CD4-positive, alpha-beta T cell treated with Interferon gamma for 1 hour (primary cell): ENCODE measurements at places on chromosomes 1 and 21.

GRCh38 chr1:27666791-27667254 is 5.2 kb downstream of the IFI6 start:
- no peak for DNase-seq

GRCh38 chr1:1349256-1350012 is at the start of gene DVL1:
TSS of gene DVL1 (minus strand) at chr1:1349418. CDS start at chr1:1349065, 353 bp downstream.
- DNase-seq: peak; percentile 74

GRCh38 chr1:219236933-219237610 is 63.4 kb downstream of the LYPLAL1 start:
- no peak for DNase-seq

DNA sequence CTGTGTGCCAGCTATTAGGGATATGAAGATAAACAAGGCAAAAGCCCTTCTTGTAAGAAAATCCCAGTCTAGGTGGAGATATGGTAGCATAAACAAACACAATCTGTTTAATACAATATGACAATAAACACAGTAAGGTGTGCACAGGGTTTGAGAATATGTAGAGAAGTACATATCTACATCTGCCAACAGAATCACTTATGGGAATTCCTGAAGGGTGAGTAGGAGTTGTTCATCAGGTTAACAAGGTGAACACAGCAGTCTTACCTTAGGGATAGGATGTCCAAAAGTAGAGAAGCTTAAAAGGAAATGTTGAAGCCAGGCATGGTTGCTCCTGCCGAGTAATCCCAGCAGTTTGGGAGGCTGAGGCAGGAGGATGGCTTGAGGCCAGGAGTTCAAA is 57.7 kb upstream of the LRRC7 start:
- DNase-seq: no peak

DNA sequence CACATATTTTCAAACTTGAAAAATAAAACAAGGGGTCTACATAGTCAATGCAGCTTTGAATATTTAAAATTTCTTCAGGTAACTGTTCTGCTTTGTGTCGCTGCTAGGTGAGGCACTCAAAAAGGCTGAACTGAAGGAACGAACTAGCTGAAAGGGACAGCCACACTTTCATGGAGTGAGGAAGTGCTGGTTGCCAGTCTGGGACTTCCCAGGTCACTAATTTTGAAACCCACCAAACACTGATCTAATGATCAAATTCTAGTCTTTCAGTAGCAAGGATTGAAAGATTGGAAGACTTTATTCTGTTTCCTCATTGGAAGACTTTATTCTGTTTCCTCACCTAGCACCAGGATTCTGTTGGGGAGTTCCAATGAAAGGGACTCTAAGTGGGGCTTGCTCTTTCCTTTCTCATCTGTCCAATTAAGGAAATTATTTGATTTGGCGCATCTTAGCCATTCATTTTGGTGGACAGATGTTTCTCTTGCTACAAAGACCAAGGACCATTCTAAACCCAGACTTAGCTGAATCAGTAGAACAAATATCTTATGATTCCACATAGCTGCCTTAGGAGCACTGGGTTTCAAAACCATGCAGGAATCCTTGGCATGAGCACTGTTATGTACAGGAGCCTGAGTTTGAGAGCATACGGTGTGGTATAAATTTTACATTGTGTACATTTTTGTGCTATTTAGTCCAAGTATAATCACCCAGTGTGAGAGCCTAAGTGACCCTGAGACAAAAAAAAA is 10.9 kb upstream of the ARID1A start:
- no peak for DNase-seq

DNA sequence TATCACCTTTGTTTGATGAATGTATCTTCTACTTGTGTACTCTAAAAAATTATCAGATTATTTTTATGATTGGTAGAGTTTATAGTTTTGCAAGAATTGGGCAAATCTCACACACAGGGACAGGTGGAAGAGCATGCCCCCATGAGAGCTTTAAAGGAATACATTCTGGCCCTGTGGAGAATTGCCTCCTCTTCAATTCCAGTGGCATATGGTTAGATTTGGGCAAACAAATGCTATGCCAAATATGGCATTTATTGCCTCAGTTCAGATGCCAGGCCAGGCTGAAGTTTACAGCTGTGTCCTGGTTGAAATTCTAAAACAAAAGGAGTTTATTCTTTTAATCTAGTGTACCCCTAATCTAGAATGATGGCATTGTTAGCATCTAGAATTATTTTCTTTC is 162.4 kb upstream of the CACYBP start:
- no peak for DNase-seq

DNA sequence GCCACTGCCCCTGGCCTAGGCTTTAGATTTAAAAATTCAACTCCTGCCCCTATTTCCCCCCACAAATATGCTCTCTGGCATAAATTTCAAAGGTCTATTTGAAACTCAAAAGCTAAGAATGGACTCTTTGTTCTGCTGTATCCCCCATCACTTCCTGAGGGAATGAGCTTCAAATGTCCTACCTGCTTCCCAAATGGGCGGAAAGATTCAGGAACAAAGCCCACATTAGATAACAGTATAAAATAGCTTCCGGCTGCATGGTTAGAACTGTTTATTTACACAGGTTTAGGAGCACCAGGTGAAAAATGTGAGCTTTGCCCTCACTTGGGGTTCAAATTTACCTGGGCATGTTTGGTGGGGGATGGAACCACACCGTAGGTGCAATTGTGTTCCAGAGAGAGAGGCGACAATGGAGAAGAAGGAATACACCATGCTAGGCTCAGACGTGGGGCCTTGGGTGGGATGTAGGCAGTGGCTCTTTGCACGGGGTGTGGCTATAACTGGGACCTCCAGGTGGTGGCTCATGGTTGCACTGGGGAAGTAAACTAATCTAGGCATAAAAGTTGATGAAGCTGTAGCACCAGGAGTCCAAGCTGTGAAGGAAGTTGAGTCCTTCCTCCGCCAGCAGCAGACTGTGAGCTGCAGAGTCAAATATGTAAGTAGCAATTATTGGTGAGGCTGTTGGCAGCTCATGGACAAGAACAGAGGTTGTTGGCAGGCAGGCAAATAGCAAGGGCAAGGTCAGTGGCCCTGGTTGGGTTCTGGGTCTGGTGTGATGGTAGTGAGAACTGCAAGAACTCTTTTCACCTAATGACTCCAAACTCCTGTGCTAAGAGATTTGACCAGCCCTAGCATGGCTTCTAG is 41.5 kb upstream of the SRSF10 start:
- DNase-seq: no peak

DNA sequence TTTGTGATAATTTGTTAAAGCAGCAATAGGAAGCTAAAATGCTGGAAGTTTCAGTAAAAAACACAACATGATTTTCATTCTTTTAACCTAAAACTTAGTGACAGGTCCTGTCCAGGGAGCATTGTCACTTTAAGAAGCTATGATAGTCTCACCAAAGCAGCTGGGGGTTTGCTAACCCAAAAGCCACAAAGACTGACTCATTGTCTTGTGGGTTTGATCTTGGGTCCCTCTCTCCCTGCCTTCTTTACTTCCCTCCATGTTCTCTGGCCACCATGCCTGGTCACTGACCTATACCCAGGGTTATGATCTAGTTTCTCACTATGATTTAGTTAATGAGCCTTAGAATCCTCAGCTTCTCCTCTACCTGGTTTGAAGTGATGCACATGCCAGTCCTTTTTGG is 213.5 kb upstream of the PTGFR start:
- no peak for DNase-seq

- no peak for DNase-seq
Observed at GRCh38 chr1:156592910-156593660, 1.5 kb downstream of the NAXE start.

GRCh38 chr1:233224311-233224710 is 71.2 kb downstream of the PCNX2 start:
- DNase-seq: no peak

GRCh38 chr1:119713039-119713748 is 1.5 kb downstream of the PHGDH start:
- no peak for DNase-seq

GRCh38 chr1:237042526-237042891 is 525 bp downstream of the RYR2 start:
- no peak for DNase-seq

GRCh38 chr1:206512058-206512850 is 4.9 kb downstream of the RASSF5 start:
- no peak for DNase-seq

GRCh38 chr1:53439337-53440207 is 19.6 kb upstream of the DMRTB1 start:
- DNase-seq: no peak

DNA sequence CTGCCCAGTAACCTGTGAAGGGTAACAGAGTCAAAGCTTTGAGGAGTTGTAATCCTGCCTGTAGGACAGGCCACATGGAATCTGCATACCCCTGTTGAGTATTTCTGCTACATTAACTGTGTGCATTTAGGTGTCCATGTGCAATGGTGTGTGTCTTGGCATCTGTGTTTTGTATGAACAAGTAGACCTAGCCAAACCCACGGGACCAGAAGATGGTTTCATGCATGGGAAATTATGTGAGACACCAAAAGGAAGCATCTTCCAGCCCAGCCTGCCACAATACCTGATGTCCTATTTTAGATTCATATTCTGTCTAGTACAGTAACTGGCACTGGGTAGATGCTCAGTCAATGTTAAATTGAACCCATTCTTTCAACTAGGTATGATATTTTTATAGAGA is 70.8 kb upstream of the KCND3 start:
- no peak for DNase-seq

- no peak for DNase-seq
Observed at GRCh38 chr1:231774719-231775335, 148.2 kb downstream of the DISC1 start.

GRCh38 chr1:54396261-54396933 is 9.8 kb downstream of the SSBP3 start:
- no peak for DNase-seq

DNA sequence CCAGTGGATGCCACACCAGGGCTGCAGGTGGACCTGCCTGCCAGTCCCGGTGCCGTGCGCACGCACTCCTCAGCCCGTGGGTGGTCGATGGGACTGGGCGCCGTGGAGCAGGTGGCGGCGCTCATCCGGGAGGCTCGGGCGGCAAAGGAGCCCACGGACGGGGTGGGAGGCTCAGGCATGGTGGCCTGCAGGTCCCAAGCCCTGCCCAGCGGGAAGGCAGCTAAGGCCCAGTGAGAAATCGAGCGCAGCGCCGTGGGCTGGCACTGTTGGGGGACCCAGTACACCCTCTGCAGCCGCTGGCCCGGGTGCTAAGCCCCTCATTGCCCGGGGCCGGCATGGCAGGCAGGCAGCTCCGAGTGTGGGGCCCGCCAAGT is 1171.8 kb upstream of the B3GALT2 start:
- DNase-seq: no peak

DNA sequence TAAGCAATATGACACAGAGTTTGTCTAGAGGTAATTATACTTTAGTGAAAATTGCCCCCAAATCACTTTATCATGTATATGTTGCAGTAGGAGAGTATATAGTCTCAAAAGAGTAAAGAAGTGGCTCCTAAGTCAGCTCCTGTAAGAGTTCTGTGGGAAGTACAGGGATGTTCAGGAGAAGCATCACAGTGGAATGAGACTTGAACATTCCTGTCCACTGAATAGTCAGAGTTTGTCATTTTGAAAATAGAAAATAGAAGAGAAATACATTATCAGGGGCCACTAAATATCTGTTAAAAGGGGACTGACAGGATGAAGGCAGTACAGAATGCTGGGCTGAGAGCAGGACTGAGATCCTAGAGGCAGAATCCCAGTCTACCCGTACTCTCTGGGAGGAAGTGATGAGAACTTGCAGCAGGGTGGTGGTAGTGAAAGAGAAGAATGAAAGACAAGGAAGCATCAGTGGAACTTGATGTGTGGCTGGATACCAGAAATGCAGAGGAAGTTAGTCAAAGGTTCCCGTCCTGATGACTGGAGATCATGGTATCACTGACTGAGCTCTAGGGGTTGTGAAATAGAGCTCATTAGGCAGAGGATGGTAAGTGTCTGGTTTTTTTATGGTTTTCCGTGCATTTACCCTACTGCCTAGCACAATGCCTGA is 153.4 kb downstream of the FMN2 start:
- DNase-seq: no peak

DNA sequence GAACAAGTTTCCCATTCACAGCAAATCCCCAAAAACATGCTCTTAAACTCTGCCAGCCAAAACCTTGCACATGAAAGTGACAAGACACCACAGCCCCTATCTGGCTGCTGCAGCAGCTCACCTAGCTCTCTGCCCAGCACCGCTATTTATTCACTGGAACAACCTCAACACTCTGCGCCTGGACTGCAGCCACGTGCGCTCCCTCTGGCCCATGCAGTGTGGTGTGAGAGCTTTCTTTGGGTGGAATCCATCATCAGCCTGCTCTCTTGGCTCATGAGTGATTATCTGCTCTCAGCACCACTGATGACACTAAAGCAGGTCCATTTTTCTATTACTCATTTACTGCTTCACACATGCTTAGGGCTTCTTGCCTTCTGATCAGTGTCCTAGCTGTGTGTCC is 11.4 kb downstream of the KCNJ6 start:
- no peak for DNase-seq

DNA sequence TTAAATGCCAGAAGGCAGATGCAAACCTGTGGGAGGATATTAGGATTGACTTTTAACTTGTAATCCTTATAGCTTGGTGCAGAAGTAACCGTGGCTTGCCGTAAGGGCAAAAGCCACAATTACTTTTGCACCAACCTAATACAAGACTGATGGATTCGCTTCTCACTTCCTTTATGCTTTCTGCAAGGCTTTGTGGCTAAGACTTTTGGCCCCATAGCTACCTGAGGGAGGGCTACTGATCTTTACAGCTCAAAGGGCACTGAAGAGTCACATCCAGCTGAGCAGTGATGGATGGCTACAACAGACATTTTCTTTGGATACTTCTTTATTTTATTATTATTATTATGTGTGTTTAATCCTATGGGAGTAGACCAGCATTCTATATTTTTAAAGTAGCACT is 140.4 kb downstream of the ST6GALNAC5 start:
- no peak for DNase-seq

DNA sequence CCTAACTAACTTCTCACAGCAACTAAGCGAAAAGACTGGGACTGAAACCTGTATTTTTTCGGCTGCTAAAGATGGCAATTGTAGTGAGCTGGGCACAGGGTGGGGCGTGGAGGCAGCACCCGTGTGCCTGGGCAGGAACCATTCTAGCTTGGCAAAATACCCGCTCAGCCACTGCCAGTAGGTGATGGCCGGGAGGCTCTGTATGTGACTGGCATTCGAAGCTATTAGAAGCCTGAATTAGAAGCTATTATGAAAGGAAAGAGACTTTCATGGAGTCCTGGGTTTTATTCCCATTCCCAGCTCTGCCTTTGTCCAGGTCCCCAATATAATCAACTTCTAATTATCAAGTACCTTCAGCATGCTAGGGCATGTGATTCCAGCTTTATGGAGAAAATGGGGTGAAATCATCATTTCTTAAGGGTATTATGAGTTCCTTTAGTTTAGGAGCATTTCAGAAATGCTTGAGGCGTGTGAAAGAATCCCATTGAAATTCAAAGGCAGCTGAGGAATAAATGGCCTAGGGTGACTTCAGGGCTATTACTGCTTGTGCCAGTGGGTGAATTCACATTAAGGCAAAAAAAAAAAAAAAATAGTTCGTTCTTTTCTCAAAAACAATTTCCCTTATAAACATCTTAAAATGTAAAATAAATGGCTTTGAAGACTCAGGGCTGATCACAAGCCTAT is 125.6 kb downstream of the KCNN3 start:
- DNase-seq: no peak

GRCh38 chr21:21897275-21897883 is 899.2 kb downstream of the NCAM2 start:
- DNase-seq: no peak
